CD4-positive, alpha-beta T cell treated with Interleukin-15 for 4 hours (primary cell): ENCODE measurements at places on chromosomes 6 and 20.
A peak's percentile ranks its signal among the peaks of the same experiment; 100 is the strongest.

DNA sequence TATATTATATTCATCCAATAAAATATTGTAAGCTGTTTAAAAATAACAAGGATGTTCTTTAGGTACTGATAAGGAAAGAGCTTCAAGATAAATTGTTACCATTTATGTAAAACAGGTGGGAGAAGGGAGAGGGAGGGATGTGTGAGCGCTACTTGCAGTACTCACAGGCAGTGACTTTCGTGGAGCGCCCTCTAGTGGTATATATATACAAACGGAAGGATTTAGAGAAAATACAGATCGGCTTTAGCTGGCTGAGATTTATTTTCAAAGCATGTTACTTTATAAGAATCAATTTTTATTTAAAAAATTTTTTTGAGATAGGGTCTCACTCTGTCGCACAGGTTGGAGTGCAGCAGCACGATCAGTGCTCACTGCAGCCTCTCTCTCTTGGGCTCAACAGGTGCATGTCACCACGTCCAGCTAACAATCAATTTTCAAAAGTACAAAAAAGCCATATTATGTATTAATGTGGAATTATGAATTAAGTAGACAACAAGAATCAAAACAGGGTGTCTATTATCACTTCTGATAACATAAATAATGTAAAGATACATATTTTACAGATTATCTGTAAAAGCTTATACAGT lies 3.3 kb upstream of the MOG start:
- peak; percentile 71 for DNase-seq

GRCh38 chr6:42150254-42150653 lies 7.8 kb upstream of the C6orf132 start:
- no peak for DNase-seq

DNA sequence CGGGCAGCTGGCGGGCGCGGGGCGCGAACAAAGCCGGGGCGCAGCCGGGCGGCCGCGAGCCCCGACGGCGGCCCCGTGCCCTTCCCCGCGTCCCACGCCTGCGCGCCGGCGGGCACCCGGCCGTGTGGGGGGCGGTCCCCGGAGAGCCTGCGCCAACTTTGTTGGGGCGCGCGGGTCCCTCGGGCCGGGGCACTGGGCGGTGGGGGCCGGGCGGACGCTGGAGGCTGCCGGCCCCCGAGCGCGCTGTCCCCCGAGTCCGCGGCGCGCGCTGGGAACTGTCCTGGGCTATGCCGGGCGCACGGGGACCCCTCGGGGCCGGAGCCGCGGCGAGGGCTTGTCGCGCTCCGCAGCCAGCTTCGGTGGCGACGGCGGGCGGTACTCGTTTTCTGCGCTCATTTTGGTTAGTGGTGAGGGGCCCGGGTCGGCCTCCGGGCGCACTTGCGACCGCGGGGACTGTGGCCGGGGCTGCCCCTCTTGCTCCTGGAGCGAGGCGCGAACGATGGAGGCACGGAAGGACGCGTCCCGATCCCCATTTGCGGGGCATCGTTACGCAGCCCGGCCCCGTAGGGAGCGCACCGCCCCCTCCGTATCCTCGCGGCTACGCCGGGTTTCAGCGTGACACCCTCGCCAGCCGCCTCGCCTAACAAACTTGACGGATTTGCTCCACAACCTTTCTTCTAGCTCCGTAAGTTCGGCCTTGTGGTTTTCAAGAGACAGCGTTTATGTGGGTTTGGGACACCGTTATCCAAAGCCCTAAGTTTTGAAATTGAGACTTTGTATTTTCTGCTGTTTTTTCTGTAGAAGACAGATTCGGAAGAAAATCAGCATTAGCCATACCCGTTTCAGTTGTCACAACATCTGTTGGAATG lies 622 bp downstream of the SS18L1 start:
- DNase-seq = peak; percentile 45

GRCh38 chr20:40711079-40711478 lies 22.0 kb upstream of the MAFB start:
- no peak for DNase-seq

- no peak for DNase-seq
Measured at GRCh38 chr6:79864001-79864400, 83.4 kb downstream of the ELOVL4 start.

DNA sequence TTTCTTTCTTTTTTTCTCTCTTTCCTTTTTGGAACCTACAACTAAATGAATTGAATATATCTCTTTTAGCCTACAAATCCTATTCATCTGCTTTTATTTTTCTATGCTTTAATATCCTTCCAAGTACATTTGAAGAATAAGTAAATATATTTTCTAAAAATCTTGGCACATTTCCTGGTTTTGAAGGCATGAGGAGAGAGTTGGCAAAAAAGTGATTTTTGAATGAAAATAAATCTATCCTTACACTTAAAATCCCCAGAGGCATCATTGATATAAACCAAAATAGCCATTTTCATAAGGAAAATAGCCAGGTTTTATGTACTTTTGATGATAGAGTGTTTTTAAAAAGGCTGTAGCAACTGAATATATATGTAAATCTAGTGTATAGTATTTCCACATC lies 69.0 kb downstream of the SAMD5 start:
- no peak for DNase-seq

DNA sequence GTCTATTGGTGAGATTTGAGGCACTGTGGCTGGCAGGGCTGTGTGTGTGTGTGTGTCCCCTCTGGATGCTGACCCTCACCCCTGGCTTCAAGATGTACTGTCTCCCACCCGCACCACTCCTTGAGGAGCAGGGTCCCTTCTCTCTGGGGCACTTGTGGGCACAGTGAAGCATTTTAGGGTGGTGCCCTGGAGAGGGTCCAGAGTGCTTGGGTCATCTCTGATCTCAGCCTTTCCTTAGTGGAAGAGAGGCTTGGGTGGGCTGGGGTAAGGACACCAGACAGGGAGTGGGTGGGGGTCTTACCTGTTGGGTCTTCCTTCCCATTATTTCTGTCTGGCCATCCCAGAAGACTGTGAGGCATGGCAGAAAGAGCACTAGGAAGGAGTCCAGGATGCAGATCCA lies 66.1 kb downstream of the EFCAB8 start:
- DNase-seq = no peak

DNA sequence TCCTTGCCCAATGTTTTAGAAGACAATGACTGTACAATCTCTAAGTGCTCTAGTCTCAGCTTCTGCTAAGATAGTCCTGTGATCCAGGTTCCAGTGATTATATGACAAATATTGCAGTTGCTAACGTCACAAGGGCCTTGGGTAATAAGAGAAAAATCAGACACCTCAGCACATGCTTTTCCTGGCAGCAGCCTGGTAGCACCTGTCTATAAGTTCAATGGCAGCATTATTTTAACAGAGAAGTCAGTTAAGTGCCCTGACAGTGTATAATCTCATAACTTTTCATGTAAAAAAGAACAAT lies 121.3 kb upstream of the BCLAF1 start:
- no peak for DNase-seq
